ENCODE measurements at places on chromosomes 5 and 9. TPM values are rescaled to one million over a fixed set of nuclear protein-coding genes. Genes with fewer than 3 reads are reported as not detected.
A peak's percentile ranks its signal among the peaks of the same experiment; 100 is the strongest.

The RNF183 gene
- not detected for total RNA-seq

The CDH12 gene
- not detected for total RNA-seq

The TCERG1 gene
- total RNA-seq: 38.7 TPM

The CNTFR gene
- total RNA-seq: not detected

The ECPAS gene
- 93.4 TPM for total RNA-seq

The KCNIP1 gene
- total RNA-seq: 20.8 TPM

The CREBRF gene
- 31.7 TPM for total RNA-seq

The LECT2 gene
- not detected for total RNA-seq

The BSPRY gene
- not detected for total RNA-seq

The PRDM12 gene
- total RNA-seq: not detected

The CCDC171 gene
- 0.98 TPM for total RNA-seq

The SREK1 gene
- 83.4 TPM for total RNA-seq

The PCDHB9 gene
- total RNA-seq: 0.14 TPM

The ALDH1A1 gene
- 1,650 TPM for total RNA-seq

GRCh38 chr9:107177857-107178256 is 105.2 kb upstream of the RAD23B start:
- no peak for DNase-seq

DNA sequence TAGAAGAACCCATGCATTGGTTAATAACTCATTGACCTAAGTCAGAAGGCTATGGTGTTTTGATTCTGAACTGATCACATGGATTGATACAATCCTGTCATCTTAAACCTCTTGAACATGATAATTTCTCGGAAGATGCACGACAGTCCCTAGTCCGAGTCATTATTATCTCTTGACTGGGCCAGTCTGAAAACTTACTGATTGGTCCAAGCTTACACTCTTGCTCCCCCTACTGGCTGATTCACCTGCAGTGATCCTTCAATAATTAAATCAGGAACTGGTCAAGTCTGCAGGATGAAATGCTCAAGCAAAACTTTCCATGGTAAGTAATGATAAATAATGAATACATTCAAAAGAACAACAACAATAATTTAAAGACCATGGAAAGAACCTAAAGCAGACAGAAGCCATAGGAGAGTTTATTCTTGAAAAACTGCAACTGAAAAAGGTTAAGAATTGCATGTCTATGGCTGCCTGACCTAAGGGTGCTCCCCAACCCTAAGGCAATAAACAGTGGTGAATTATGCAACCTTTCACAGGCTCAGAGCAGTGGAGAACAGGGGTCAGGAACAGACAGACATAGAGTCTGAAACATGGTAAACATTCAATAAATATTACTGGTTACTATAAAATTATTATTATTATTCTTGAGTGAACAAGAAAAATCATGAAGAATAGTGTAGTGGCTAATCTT is 79.3 kb downstream of the BRINP1 start:
- peak; percentile 56 for DNase-seq

- no peak for DNase-seq
These were observed 1201.2 kb upstream of the CDH6 start for GRCh38 chr5:29992248-29992647.

DNA sequence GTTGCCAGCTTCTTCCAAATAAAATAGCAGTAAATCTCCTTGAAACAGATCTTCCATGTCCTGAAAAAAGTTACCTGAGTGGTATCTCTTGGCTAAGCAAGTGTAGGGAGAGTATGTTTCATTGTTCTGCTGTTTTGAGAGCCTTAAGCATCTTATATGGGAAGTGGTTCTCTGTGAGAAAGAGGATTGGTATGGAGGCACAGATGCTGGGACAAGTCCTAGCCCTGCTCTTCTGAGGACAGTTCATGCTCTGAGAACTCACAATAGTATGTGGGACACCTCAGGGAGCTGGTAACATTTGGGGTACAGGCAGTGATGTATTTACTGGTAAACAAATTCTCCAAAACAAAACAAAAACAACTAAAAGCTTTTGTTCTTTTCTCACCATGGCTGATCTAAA is 2.0 kb downstream of the PPP3R2 start:
- DNase-seq: no peak

DNA sequence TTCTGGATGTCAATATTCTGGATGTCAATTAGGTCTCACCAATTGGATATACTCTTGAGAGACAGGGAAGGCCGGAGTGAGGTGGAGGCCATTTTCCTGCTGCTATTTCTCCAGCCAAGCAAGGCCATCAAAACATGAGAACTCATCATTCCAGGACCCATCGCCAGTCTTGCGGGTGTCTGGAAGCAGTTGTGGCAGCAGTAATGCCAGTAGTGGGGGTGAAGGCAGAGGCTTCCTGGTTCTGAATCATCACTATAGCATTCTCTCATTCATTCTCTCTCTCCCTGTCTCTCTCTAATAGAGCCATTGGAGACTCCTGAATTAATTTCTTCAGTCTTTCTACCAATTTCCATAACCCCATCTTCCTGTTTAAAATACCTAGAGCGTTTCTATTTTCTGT is 71.8 kb downstream of the EGFLAM start:
- no peak for DNase-seq

GRCh38 chr5:172769342-172769615 is 1.7 kb downstream of the DUSP1 start:
- no peak for DNase-seq

DNA sequence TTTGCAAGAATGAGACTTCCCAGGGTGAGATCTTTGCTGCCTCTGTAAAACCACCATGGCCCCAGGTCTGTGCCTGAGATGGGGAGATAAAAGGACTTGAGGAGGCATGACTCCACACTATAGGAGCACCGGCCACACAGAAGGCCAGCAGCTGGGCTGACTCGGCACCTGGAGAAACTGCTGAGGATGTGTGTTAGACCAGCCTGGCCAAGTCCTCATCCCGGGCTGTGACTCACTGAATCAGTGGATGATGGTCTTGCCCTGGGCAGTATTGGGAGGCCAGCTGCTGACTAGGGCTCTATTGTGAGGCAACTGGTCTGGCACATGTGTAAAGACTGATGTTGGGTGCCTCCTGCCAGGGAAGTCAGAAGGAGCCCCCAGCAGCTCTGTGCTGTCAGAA is 286.2 kb downstream of the ACTL7B start:
- peak; percentile 3 for DNase-seq

DNA sequence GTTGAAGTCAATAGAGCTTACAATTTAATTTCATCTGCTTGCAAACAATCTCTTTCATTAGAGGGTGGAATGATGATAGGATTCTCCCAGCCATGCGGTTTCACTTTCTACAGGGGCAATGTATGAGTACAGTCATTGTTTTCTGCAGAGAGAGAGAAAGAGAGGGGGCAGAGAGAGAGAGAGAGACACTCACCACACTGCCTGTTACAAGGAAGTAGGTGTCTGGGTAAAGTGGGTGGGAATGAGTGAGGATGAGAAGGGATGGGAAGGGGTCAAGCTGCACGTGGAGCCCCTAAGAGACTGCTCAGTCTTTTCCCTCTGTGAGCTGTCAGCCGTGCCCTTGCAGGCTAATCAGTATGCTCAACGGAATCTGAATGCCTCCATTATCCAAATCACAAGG is 454.3 kb downstream of the KDM4C start:
- no peak for DNase-seq

DNA sequence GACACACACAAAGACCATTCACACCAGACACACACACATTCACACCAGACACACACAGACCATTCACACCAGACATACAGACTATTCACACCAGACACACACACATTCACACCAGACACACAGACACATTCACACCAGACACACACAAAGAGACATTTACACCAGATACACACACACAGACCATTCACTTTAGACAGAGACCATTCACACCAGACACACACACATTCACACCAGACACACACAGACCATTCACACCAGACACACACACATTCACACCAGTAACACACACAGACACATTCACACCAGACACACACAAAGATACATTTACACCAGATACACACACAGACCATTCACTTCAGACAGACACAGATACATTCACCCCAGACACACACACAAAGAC is 29.0 kb upstream of the FCN1 start:
- DNase-seq: no peak

- DNase-seq: no peak
These were observed 575.8 kb downstream of the TLE1 start for GRCh38 chr9:81113453-81114124.

GRCh38 chr9:16152276-16153101 is 599.6 kb downstream of the CCDC171 start:
- DNase-seq: no peak

GRCh38 chr9:98369471-98369870 is 114.0 kb upstream of the TBC1D2 start:
- DNase-seq: no peak

GRCh38 chr5:6781716-6782115 is 68.5 kb downstream of the TENT4A start:
- no peak for DNase-seq

GRCh38 chr5:32601623-32602295 is 16.4 kb downstream of the SUB1 start:
- no peak for DNase-seq

DNA sequence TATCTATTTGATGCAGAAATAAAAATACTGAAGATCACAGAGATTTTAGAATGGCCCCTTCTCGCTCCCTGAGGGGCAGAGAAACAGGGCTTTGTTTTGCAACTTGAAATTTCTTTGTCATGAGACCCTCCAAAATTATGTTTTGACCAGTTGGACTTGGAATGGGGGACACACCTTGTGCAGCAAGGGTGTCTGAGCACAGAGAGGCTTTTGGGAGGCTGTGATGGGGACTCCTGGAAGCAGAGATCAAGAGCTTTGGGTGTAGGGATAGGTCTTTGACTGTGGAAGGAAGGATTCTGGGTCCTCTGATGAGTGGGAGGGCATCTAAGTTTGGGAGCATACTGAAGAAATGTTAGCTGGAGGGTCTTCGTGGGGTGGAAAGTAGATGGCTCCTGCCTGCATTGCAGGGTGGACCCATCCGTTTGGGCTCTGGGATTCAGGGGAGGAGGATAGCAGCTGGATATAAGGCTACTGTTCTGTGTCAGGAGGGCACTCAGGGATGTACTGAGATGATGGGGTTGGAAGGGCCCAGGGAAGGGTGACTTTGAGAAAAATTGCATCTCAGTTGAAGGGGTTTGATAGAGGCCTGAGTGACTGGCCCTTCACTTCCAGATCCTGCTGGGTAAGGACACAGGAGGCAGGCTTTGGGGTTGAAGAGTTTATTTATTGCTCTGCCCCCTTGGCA is 1.8 kb upstream of the MYORG start:
- DNase-seq: no peak

GRCh38 chr5:171898386-171898785 is 108.1 kb downstream of the FBXW11 start:
- no peak for DNase-seq

DNA sequence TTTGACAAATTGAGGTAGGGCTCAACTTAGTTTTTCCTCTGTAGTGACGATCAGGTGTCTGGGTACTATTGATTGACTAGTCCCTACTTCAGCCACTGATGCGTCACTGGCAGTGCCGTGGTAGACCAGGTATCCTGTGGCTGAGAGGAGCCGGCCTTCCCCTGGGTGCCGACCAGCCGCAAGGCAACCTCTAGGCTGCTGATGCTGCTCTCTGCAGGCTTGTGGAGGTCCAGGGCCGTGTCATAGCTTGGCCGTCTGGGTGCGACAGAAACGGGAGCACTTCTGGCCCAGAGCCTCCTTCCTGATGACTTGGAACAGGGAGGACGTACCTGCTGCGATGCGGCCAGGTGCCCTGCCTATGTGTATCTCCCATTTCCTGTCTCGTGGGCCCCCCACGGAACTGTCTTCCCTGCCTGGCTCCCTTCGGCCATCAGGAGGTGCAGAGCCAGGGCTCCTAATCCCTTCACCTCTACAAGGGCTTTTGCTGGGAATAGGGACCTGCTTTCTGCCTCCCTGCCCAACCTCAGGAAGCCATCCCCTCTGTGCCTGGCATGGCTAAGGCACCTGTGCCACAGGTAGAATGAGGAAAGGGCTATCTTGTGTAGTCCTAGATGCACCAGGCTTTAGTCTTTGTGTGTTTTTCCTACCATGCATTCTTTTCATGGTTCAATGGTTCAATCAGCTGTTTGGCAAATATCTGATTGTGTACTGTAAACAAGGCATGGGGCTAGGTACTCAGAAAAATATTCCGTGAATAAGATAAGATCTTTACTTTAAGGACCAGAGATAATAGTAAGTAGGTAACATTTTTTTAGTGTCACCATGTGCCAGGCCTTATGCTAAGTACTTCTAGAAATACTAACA is 44.6 kb downstream of the MVB12B start:
- DNase-seq: no peak

All from dermis blood vessel endothelial cell (primary cell).